Inflammatory macrophage treated with lipopolysaccharide for 4 hours (primary cell): ENCODE measurements at places on chromosomes 3 and 15.

DNA sequence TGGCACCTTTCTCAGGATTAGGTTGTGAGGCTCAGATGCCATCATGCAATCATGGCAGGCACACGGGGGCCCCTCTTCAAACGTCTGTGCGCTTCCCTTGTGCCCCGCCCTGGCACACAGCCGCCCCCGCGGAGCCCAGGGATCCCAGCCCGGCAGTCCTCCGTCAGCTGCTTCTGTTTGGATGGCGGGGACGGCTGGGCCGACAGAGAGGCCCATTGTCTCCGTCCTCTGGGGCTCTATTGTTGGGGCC lies 849 bp upstream of the HDAC11 start:
- DNase-seq: peak; percentile 58

GRCh38 chr15:68603216-68603595 lies 24.4 kb downstream of the CORO2B start:
- DNase-seq: no peak

DNA sequence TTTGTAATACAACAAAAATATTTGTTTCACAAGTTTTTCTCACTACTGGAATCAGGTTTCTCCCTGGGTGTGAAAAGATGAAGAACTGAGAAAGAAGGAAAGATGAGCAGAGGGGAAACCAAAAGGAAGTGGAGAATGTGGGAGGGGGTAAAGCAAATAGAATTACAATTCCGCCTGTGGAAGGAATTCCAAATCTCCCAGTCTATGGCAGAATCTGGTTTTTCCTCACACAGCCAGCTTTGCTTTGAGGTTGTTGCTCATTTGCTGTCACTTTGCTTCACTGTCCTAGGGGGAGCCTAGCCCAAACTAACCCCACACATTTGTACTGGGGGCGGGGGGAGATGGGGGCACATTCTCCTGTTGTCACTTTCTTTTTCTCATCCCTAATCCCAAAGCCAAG lies 43.9 kb downstream of the RPL22L1 start:
- DNase-seq: no peak

DNA sequence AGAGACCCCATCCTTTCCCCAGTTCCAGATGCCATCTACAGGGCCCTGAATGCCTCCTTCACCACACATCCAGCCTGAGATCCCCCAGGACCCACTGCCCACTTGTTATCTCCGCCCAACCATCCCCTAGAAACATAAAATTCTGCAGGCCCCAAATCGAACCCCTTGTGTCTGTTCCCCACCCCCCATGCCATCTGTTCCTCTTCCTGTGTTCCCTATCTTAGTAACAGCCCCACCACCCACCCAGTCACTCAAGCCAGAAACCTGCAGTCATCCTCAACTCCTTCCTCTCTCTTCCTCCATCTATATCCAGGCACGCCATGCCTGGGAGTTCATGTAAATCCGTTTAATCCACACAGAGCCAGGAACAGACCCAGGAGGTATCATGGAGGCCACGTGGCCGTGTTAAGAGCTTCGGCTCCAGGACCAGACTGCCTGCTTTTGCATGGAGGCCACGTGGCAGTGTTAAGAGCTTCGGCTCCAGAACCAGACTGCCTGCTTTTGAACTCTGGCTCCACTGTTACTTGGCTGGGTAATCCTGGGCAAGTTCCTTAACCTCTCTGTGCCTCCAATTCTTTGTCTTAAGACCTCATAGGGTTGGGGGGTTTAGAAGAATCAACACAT lies 4.8 kb downstream of the CSRNP1 start:
- peak; percentile 64 for DNase-seq

- peak; percentile 96 for DNase-seq
Observed at GRCh38 chr3:16801223-16801622, 83.5 kb upstream of the PLCL2 start.

DNA sequence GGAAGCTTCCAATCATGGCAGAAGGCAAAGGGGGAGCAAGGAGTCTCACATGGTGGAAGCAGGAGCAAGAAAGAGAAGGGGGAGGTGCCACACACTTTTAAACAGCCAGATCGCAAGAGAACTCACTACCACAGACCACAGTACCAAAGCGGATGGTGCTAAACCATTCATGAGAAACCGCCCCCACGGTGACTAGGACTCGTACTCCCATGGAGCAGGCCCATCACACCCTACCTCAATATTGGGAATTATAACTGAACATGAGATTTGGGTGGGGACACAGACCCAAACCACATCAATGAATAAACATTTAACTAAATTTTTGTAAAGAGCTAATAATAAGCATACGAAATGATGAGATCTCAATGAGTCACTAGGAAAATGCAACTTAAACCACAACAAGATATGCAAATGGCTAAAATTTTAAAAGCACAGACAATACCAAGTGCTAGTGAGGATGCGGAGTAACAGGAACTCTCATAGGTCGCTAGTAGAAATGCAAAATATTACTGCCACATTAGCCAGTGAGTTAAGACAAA lies 10.0 kb downstream of the MRPS25 start:
- DNase-seq: no peak

- no peak for DNase-seq
Observed at GRCh38 chr15:59105854-59106253, 908 bp downstream of the CCNB2 start.

- peak; percentile 47 for DNase-seq
Observed at GRCh38 chr15:76939715-76940114, 8.2 kb downstream of the RCN2 start.
